Cortex of kidney (tissue), 1 donor: ENCODE measurements at places on chromosomes 1 and 21.

DNA sequence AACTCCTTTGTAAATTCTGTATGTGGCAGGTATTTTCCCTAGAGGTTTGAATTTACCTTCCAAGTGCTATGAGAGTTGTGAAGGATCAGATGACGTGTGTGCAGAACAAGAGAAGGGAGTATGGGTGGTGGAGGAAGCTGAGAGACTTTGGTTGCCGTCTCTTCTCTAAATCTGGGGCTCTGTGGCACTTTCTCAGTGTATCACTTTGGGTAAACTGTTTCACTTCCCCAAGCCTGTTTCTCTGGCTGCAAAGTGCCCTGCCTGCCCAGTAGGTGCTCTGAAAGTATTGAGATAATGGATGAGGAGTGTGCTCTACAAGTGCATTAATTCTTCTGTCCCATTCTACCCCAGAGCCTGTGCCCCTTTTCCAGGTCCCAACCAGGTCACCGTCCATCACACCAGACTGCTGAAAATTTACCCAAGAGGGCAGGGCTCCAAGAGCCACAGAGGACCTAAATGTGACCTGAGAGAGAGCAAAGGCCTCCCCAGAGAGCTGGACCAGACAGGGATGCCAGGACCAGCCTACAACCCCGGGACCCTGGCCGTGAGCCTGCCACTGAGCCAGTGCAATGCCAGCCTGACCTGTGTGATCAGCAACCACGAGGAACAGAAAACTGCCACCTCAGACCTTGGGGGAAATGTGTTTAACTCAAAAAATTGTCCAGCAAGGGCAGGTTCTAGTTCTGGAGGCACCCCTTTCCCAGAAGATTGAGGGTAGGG lies 131.6 kb upstream of the ETV3 start:
- no peak for DNase-seq

DNA sequence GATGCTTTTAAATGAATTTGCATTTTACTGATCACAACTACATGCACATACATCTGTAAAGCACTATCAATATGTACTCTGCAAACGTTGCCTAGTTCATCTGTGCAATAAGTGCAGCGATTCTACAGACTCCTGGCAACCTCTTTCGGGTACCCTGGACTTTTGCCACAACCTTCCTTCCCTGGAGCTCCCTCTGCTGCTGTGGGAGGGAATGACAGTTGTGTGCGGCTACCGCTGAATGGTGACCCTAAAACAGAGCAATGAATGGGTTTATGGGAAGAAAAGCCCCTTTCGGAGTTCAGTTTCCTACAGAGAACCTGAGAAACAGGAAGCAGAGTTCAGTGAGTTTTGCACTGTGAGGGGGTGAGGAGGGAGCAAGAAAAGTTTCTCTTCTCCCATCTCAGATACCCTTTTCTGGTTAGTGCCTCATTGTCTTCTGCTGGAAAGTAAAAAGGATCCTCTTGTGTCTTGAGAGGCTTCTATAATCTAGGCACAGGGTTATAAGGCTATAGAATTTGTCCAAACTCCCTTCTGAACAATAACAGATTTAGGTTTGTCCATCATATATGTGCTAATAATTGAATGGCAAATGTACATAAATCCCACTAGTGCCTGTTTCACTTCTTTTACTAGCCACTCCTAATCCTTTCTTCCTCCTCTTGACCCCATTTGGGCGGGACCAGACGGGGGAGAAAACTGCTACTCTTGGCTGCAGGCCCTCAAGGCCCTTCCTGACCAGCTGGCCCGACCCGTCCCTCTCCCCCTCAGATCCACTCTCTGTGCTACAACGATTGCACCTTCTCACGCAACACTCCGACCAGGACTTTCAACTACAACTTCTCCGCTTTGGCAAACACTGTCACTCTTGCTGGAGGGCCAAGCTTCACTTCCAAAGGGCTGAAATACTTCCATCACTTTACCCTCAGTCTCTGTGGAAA lies 19.8 kb upstream of the SARS1 start:
- no peak for DNase-seq

DNA sequence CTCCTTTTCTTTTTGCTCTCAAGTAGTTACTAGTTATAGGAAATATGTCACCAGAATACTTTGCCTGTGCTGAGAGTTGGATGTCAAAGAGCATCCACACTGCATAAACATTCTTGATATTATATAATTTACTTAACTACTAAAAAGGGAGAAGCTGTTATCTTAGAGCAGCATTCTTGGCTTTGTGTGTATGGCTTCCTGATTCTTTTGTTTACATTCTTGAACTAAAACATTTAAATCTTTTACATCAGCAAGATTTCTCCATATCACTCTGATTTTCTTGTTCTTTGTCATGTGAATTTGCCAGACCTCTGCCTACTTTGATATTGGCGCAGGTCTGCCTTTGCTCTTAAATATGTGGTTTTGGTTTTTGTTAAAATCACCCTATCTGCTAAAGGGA lies 48.8 kb downstream of the SUCO start:
- DNase-seq, result no peak

GRCh38 chr1:201628490-201628889 lies 89.6 kb downstream of the NAV1 start:
- DNase-seq, result no peak

GRCh38 chr1:11981378-11982009 lies 1.2 kb downstream of the MFN2 start:
- no peak for DNase-seq

- DNase-seq, result no peak
Measured at GRCh38 chr1:200240656-200241055, 169.2 kb downstream of the ZNF281 start.

- no peak for DNase-seq
Measured at GRCh38 chr1:153799566-153800465, 24.6 kb downstream of the SLC27A3 start.

DNA sequence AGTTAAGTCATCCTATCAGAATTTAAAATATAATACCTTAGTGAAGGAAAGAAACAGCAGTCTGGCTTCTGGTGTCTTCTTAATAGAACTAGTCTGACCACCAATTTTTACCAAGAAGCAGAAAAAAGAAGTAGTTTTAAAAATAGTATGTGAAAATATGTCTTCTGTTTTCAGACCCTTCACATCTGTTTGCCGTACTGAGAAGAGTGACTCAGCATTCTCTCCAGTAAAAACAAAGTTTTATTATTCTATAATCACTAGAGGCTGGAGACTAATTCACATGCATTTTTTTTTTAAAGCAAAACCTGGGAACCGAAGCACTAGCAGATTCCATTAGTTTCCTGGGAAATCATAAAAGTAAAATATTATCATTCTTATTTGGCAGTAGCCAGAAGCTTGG lies 163.8 kb downstream of the COL24A1 start:
- DNase-seq, result no peak
